ENCODE measurements at places on chromosomes 13 and 19.

DNA sequence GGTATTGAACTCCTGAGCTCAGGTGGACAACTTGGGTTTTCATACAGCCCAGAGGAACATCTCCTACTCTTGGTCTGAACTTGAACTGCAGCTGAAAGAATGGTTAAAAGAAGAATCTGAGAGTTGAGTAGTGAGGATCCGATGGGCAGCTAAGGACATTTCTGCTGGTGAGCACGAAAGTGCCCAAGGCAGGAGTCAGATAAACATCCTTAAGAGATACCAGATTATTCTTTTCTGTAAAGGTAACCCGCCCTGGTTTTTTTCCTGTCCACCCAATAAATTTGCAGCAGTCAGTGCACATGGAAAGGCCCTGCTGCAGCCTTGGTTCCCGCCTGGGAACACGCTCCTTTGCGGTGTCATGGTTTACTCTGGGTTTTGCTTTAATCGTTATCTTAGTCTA, 78.4 kb upstream of the ARHGEF7 start:
- no peak for DNase-seq

GRCh38 chr13:30529085-30529834, 63.5 kb upstream of the HMGB1 start:
- DNase-seq: no peak

DNA sequence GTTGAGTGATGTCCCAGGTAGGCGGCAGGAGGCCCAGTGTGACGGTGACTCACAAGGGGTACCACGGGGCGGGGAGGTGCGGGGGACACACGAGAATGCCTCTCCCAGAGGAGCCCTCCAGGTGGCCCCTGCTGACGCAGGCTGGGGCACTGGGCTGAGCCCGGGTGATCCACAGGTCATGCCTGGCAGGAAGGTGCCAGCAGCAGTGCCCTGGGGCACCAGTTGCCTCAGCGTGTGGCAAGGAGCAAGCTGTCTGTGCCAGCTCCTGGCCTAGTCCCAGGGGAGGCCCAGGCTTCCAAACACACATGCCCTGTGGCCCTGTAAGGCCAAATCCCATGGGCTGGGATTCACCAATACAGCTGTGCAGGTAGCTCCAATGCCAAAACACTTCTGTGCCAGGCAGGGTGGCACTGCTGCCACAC, 28.0 kb downstream of the AKT2 start:
- no peak for DNase-seq

- no peak for DNase-seq
These were observed 615.0 kb downstream of the FGF9 start for GRCh38 chr13:22285867-22286266.

GRCh38 chr13:35848336-35849255, 282.6 kb downstream of the DCLK1 start:
- DNase-seq: no peak

DNA sequence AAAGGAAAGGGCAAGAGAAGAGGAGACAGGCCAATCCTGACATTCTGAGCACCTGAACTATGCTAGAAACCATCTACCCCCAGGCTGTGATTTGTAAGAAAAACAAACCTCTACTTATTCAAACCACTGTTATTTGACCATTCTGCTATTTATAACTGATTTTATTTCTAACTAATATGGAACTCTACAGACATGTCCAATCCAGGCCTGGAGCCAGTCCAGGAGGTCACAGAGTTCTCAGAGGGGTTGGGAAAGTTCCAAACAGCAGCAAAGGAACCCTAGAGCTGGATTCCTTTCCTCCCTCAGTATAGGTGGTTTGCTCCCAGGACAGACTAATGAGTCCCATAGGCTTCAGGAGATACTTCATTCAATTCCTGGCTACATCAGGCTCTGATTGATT, 24.2 kb downstream of the SIAH3 start:
- no peak for DNase-seq

GRCh38 chr13:20431080-20431479, 94.6 kb downstream of the CRYL1 start:
- DNase-seq: no peak

- DNase-seq: no peak
These were observed 87.7 kb downstream of the SLITRK1 start for GRCh38 chr13:83794583-83794982.

- DNase-seq: no peak
These were observed 18.7 kb upstream of the TINCR start for GRCh38 chr19:5586300-5587070.

- no peak for DNase-seq
These were observed 779.5 kb downstream of the GPC5 start for GRCh38 chr13:92177966-92178365.

DNA sequence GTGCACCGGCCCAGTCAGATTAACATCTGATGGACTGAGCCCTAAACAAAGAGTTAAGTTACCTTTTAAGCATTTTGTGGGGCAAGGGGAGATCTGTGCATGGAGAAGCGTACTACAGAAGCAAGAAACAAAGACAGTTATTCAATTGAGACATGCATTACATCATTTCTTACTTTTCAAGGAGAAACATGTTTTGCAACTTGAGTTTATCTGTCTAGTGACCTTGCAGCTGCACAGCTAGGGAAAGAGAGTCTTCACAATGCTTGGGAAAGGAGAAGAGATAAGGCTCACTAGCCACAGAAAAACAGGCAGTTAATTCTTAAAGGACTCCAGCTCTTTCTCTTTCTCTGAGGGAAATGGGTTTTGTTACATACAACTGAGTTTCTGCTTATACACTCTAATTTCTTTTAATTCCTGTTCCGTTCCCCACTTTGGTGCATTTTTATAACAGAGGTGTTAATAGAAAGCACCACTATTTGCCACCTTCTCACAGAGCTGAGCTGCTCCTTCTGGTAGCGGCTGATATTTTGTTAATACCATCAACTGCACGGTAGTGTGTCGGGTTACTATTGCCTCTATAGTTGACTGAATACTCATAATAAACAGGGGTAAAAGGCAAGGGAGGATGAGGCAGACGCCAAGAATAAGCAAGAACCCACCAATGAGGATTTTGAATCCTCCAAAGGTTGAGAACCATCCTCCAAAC, 55.9 kb downstream of the ZNF431 start:
- DNase-seq: no peak

DNA sequence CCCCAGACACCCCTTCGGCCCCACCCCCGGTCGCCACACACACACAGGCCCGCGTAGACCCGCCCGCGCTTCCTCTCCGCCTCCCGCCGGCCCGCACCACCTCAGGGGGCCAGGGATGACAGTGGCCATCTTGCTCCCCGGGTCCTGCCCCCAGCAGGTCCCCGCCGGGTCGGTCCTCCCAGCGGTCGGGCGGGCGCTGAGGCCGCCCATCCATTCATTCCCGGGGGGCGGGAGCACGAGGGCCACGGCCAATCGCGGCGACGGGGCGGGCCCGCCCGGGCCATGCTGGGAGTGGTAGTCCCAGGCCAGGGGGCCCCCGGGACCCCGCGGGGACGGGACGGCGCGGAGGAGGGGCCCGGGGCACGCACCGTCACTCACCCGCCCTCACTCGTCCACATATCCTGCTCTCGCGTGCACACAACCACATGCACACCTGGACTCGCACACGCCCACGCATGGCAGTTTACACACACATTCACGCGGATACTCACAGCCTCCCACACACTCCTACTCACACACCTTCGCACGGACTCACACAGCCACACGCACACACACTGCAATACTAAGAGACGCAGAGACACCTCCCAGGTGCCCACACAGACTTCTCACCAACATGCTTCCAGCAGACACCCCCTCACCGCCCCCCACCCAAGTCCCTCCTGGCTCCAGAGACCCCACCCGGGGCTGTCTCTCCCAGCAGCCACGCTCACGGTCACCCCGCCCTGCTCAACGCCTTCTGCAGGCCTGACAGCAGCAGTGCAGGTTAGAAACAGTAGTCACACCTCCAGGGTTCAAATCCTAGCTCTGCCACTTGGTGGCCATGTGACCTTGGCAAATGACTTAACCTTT, at the start of gene DPF1:
Gene DPF1, minus strand, starts transcription at position 209 of the 849 bp plus-strand sequence. Its CDS starts 80 bp downstream, at position 129.
- DNase-seq: peak; percentile 29

GRCh38 chr19:1227304-1228054, 10.3 kb downstream of the CBARP start:
- no peak for DNase-seq

- DNase-seq: peak; percentile 16
These were observed 120.7 kb upstream of the VSTM2B start for GRCh38 chr19:29404951-29405727.

GRCh38 chr13:34555988-34556387, 386.1 kb upstream of the NBEA start:
- DNase-seq: no peak

DNA sequence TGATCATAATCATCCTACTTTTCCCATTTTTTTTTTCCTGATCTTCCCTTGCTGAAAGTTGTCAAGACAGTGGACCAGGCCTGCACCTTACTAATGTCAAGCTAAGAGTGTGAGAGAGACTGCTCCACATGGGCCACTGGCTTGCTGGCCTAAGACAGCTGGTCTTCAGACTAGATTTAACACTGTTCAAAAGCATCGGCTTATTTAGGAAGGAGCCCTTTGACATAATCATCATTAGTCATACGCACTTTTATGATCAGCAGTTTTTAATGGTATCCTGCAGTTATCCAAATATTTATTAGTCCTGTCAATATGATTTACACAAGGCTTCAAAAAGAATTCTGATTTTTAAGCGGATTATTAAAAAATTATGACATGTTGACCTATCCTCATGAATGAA, 270.6 kb downstream of the DNAJC15 start:
- DNase-seq: no peak

- no peak for DNase-seq
These were observed 2.5 kb downstream of the GRTP1 start for GRCh38 chr13:113361406-113361805.

GRCh38 chr13:111955412-111956065, 111.4 kb upstream of the SOX1 start:
- no peak for DNase-seq

DNA sequence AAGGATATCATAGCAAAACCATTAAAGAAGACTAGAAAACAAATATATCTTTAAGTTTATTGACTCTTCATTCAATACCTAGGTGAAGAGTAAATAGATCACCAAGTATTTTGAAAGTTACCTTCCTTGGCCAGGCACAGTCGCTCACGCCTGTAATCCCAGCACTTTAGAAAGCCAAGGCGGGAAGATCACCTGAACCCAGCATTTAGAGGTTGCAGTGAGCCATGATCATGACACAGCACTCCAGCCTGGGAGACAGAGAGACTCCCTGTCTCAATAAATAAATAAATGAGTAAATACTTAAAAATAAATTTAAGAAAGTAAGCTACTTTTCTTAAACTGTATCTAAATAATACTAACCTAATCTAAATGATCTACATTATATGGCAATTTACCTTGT, 8.9 kb upstream of the WBP4 start:
- no peak for DNase-seq

GRCh38 chr13:20231839-20232555, at the start of gene GJB6:
GJB6 (minus strand) TSS chr13:20232319; CDS start chr13:20223480, 8,839 bp downstream.
- DNase-seq: no peak

- DNase-seq: no peak
These were observed 509.9 kb upstream of the GPC6 start for GRCh38 chr13:92716749-92717148.

- no peak for DNase-seq
These were observed at the start of gene GJA3 for GRCh38 chr13:20160306-20161274. GJA3 (minus strand) TSS chr13:20161052; CDS start chr13:20143288, 17,764 bp downstream.

DNA sequence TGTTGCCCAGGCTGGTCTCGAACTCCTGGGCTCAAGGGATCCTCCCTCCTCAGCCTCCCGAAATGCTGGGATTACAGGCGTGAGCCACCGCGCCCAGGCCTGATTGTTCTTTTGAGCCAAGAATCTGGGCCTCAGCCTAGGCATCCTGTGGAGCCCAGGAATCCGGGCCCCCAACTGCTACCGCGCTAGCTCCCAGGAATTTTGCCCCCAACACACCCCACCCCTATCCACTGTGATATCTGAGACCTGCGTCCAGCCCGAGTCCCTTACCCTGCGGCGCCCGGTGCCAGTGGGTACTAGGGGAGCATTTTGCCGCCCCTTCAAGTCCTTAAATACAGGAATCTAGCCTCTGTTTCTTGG, 838 bp upstream of the MYADM start:
- DNase-seq: no peak

DNA sequence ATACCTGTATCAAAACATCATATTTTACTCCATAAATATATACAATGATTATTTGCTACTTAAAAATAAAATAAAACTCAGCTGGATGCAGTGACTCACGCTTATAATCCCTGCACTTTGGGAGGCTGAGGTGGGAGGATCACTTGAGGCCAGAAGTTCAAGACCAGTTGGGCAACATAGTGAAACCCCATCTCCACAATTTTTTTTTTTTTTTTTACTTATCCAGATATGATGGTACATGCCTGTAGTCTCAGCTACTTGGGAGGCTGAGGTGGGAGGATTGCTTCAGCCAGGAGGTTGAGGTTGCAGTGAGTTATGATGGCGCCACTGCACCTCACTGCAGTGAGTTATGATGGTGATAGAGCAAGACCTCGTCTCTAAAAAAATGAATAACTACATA, 22.4 kb downstream of the POU2F2 start:
- no peak for DNase-seq

- no peak for DNase-seq
These were observed 397.4 kb downstream of the FOXO1 start for GRCh38 chr13:40269086-40269485.

Data from cerebellar nuclear complex (tissue), 1 donor.